Stimulated activated CD4-positive, alpha-beta T cell treated with anti-CD3 and anti-CD28 coated beads, Interleukin-15, amount 100 ng/mL, for 1 hour (primary cell): ENCODE measurements at places on chromosomes 13 and 19.

DNA sequence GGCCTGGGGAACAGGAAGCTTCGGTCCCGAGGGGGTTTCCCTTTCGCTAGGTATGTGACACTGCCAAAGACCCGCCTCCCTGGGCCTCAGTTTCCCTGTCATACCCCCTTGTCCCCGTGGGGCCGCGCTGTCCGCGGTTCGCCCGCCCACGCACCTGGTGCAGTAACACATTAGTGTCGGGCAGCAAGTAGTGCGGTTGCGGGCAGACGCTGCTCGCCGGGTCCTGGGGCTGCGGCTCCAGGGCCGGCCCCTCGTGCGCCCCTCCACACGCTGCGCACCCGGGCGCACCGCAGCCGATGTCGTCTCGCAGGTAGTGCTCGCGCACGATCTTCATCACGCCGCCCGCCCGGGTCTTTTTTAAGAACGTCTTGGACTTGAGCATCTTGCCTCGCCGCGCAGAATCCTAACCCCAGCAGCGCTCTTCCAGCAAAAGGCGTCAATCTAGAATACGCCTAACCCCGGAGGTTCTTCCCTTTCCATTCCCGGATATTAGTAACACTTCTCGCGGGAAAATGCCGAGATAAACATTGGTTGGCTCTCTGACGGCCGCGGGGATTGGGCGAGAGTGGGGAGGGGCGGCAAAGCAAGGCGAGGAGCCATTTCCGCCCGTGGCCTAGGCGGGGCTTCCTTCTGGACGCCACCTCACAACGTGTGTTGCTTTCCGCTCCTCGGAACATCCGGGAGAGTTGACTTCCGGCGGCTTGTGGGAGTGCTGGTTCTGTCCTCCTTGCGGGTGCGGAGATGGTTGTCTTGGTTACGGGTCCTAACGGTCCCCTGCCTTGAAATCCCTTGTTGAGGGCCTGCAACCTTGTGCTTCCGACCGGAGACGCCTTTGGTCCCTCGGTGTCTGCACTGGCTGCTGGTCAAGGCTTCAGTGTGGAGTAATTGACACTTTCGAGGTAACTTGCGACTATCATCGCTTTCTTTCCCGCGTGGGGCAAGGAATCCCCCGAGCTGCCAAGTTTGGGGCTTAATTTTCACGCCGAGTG is at the start of the genes DIS3 and PIBF1:
Gene DIS3, minus strand, starts transcription at position 450 of the 989 bp plus-strand sequence. Its CDS starts 68 bp downstream, at position 382.
Gene PIBF1, plus strand, starts transcription at position 683 of the 989 bp plus-strand sequence. CDS start 1,337 bp downstream, outside the sequence.
- peak; percentile 86 for DNase-seq

DNA sequence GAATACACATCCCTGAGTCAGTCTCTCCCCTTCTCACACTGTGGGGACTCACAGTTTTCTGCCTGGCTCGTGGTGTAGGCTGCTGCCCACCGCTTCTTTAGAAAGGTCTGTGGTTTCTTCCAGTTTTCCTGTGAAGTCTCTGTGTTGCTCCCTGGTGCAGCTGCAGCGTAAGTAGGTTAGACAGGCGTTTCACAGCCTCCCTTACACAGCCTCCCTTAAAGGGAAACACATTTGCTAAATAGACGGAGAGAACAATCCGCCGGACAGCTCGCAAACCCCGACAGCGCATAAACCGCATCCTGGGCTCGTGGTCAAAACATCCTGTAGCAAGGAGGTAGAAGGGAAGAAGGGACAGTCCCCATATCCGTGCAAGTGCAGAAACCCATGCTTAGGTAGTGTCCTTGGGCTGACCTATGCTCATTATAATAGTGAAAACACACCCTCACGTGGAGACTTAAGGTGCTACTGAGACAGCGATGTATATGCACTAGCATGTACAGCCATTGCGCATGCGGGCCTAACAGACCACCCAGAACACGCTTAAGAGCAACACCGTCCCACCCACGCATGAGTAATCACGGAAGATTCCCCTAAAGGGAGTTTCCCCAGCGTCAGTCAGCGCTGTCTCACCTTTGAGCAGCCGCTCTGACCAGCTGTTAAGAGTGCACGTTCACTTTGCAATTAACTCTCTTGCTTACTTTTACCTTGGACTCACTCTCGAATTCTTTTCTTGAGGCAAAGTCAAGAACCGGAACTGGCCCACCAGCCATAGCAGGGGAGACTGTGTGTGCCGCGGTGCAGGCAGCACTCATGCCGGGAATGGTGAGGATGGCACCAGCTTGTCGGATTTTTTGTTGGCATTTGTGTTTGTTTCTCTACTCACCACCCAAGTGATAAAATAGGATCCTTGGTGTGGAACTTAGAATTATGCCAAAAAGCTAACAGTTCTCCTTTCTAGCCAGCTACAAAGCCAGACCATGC is 16.6 kb downstream of the SIGLEC8 start:
- peak; percentile 62 for DNase-seq

GRCh38 chr13:26909477-26909876 is 148.9 kb upstream of the GPR12 start:
- no peak for DNase-seq

DNA sequence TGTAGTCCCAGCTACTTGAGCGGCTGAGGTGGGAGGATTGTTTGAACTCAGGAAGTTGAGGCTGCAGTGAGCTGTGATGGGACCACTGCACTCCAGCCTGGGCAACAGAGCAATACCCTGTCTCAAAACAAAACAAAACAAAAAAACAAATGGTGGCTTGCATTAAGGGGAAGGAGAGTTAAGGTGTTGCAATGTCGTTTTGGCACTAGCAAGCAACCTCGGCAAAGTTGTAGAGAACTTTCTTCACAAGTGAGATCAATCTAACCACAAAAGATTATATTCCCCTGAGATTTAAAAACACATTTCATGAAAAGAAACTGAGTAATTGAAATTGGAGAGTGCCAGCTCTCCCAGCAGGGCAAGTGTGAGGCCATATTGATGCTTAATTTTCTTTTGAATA is 153.7 kb downstream of the KLF5 start:
- no peak for DNase-seq

GRCh38 chr13:72163678-72164077 is 296.7 kb upstream of the DACH1 start:
- DNase-seq: no peak
